ENCODE measurements at places on chromosomes 11 and 22.

DNA sequence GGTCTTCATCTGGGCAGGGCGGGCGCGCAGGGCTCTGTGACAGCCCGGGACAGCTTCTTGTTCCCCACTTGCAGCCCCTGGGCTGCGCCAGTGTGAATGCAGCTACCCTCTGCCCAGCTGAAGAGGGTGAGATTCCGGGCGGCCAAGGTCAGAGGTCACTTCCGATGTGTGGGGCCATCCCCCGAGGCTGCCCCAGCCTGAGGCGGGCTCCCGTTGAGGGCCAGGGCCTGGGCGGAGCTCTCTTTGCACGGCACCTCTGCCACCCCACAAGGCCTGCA, 23.9 kb downstream of the MOB2 start:
- DNase-seq = no peak

DNA sequence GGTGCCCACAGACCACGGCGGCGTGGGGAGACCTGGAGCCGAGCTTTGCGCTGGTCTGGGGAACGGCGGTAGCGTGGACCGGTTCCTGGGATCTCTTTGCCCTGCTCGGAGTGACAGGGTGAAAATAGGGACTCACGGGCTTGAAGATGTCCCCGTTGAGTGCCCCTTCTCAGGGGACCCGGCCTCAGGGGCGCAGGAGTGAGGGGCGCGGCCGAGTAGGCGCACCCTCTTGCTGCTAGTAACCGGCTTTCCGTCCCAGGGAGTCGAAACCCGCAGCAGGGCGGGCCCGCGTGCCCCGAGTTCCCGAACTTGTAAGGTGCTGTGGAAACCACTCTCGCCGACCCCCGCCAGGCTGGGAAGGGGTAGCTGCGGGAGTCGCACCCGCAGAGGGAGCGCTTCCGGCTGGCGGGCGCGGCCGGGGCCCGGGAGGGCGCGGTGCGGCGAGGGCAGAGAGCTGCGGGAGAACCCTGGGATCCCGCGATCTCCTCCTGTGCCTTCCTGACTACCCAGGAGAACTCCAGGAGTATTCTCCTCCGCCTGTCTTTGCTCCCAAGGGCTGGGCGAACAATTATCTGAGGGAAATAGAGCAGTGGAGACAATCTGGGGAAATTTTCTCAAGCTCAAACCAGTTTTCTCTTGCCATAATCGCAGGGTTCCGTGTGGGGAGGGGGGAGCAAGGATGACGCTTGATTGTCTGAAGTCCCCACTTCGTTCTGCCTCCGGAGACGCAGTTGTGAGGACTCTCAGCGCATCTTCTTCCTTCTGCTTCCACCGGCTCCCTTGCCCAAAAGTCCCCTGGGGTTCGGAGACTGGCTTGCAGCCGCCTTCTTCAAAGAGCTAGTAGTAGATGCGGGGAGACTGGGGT, 666 bp downstream of the NELL1 start:
- no peak for DNase-seq

GRCh38 chr11:70931430-70931829, 320.9 kb downstream of the SHANK2 start:
- no peak for DNase-seq

GRCh38 chr11:11445441-11446185, 92.6 kb upstream of the CSNK2A3 start:
- DNase-seq = no peak

- DNase-seq = no peak
These were observed 525 bp downstream of the CSDC2 start for GRCh38 chr22:41561335-41561734.

DNA sequence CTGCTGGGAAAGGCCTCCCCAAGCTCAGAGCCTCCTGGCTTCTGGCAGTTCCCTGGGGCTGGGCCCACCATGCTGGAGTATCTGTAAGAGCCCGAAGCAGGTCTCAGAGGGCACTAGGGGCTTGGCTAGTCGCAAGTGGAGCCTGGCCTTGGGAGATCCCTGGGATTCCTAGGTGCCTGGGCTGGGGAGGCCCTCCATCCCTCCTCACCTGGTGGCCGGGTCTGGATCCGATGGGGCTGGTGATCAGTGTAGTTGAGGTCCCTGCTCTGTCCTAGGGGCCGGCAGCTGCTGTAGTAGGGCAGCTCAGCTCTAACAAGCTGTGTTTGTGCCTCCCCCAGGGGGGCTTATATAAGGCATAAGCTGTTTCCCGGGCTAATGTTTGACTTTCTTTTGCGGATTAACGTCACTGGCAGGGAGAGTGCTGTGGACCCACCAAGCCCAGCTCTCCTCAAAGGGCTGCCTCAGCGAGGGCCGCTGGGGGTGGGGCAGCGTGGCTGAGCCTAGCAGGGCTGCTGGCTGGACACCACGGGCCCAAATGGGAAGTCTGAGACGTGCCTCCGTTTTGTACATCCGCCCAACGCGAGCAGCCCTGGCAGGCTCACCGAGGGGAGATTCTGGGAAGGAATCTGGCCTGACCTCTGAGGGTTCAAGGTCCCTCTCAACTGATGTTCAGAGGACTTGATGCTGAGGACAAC, at the start of gene SLC22A8:
Gene SLC22A8, minus strand, starts transcription at position 321 of the 695 bp plus-strand sequence. CDS start 883 bp downstream, outside the sequence.
- DNase-seq = no peak

GRCh38 chr11:24286238-24286637, 210.6 kb upstream of the LUZP2 start:
- no peak for DNase-seq

DNA sequence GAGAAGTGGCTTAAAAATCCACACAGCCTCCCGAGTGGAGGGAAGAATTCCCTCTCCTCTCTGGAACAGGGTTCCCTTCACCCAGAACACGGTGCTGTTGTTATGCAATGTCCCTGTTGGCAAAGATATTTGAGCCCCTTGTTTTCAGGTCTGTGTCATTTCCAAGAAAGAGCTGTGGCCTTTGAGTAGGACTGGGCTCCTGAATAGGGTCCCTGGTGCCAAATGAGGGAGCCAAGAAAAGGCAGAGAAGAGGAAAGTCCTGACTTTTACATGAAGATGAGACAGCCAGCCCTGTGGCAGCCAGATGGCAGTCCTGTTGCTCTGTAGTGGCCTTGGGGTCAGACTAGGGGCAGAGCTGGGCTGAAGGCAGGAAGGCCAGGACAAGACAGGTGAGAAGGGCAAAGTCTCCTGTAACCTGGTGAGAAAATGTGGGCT, 51.2 kb upstream of the ELF5 start:
- no peak for DNase-seq

DNA sequence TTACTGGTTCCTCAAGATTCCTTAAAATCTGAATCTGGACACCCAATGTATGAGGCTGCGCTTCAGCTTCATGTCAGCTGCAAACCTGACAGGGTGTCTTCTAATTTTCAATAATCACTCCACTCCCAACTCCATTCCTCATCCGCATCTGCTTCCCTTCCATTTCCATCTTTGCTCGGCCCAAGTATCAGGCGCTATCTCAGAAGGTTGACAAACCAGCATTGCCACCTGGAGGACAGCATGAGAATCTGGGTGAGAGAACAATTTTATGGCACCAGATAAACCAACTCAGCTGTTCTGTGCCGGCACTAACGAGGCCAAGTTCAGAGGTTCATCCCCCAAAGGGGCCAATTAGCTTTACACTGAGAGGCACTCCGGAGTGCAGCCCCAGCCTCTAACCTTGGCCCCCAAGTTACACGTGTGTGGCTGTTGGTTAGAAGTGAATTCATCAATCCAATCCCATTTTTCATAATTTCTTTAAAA, 79.1 kb upstream of the LMO2 start:
- peak; percentile 73 for DNase-seq

- DNase-seq = no peak
These were observed 7.4 kb upstream of the CLMP start for GRCh38 chr11:123202155-123203151.

DNA sequence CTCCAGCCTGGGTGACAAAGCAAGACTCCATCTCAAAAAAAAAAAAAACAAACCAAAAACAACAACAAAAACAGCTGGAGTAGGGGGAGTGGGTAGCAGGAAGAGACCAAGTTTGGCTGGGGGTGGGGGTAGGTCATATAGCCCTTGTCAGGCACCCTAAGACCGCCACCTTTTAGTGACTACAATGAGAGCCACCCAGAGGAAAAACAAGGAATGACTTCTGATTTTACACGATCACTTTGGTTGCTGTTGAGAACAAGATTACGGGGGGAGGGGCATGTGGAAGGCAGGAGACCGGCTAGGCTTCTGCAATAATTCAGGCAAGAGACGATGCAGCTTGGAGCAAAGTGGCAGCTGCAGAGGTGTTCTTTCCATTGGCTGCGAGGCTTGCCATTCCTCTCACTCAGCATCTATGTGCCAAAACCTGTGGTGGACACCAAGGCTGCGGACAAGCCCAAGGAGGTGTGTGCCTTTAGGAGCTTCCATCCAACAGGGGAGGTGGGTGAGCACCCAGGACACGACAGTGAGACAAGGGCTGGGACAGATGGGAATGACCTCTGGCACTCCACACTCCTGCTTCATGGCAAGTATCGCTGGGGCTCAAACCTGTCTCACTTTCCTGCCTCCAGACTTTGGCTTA, 1.7 kb downstream of the RPS19BP1 start:
- no peak for DNase-seq

- peak; percentile 92 for DNase-seq
These were observed at the start of gene ST3GAL4 for GRCh38 chr11:126355324-126355925. Gene ST3GAL4, plus strand, starts transcription at chr11:126355686. Its CDS starts 50,470 bp downstream, at chr11:126406156.

DNA sequence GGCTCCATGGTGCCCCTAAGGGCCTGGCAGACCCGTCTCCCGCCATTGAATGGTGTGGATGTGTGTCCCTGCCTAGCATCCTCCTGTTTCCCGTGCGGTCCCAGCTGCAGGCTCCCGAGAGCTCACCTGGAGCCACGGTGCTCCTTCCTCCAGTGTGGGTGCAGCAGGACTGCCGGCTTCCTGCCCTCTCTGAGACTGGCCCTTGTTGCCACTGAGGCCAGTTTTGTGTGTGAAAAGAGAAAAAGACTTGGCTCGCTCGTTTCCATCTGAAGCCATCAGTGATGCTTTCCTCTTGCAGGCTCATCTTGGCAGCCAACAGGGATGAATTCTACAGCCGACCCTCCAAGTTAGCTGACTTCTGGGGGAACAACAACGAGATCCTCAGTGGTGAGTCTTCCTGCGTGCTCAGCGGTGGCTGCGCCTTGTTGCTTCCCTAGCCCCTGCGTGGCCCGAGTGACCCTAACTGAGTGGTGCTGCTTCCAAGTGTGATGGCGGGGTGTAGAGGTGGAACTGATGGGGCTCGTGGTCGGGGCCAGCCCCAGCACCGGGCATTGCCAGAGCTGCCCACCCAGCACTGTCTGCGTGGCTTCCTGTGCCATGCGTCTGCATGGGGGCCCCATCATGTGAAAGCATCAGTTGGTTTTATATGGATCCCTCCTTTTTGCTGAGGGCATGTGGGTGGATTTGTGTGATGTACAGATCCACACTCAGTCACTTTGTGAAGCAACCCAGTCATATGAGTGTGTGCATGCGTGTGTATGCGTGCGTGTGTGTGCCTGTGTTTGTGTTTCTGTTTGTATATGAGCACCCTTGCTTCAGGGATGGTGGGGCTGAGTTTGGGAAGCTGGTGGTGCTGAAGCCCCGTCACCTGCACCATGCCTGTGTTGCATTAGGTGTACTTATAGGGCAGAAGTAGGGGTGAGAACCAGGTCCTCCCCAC, 22.4 kb downstream of the TANGO2 start:
- DNase-seq = no peak

DNA sequence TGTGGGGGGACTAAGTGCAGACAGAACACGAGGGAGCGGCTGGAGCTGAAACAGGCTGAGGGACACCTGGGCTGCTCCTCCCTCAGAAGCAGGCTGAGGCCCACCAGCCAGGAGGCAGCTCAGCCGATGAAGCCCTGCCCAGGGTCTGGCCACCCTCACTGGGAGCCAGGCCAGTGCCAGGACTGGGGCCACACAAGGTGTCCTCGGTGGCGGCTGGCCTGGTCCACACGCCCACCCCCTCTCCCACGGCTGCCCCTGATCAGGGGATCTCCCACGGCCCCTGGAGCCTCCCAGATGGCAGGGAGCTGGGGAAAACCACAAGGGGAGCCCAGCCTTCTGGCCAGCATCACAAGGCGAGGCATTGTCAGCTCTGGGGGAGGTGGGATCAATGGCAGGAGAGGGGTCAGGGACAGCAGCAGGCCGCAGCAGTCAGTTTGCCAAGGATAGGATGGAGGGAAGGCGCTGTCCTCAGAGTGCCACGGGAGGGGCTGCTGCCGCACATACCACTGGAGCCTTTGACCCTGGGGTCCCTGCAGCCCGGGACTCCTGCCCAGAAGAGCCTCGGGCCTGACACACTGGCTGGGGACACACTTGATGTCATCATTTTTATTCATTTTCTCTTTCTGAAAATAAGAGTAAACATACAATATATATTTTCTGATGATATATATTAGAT, 11.7 kb upstream of the RASL10A start:
- DNase-seq = no peak

GRCh38 chr11:2444821-2445745, at the start of gene KCNQ1:
Gene KCNQ1, plus strand, starts transcription at chr11:2445008. Its CDS starts 91 bp downstream, at chr11:2445099.
- peak; percentile 88 for DNase-seq

- no peak for DNase-seq
These were observed 22.2 kb upstream of the CBX7 start for GRCh38 chr22:39174498-39175352.

GRCh38 chr11:76209375-76209972, 3.2 kb upstream of the WNT11 start:
- DNase-seq = peak; percentile 54

GRCh38 chr11:72741849-72742512, 10.2 kb downstream of the ARAP1 start:
- no peak for DNase-seq

DNA sequence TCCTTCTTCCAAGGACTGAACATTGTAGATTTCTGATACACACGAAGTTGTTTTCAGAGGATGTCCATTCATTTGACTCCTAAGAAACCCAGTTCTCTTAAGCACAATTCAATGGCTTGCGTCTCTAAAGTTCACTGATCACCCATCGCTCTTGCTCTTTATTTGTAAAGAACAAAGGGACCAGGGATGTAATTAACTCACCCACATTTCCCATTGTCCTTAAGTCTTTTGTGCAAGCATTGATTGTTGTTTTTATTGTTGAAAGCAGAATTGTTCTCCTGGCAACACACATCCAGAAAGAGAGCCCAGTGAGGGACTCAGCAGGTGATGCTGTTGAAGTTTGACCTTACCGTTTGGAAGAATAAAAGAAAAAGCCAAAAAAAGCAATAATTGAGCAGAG, 59.2 kb downstream of the SPON1 start:
- DNase-seq = no peak

GRCh38 chr11:119856681-119857485, 127.9 kb upstream of the NECTIN1 start:
- no peak for DNase-seq

DNA sequence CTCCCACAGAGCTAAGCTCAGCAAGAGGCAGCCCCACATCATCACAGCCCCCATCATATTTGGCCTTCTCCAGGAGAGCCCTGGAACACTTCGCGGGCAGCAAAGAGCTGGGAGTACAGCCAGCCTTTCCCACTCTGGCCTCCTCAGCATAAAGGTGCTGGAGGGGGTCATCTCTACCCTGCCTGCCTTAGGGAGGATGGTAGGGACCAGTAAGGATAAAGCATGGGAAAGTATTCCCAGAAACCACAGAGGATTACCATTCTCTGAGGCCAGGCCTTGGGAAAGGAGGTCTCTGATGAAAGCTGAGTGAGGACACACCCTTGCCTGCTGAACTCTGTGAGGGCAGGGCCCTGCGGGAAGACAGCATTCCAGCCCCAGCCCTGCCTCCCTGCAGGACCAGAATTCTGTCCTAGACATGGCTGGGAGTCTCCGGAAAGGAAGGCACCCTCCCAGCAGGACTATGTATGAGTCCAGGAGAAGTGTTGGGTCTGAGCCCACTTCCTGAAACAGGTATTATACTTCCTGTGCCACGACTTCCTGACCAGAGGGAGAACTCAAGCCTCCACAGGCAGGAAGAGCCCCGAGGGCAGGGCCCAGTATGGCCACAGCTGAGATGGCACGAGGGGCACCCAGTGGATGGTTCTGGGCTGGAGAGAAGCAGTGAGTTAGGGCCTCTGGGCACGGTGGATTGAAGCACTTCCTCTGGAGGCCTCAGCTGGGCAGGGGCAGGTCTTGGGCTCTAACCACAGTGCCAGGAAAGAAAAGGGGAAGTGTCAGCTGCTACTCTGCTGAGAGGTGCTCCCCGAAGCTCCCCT, 12.9 kb upstream of the CASTOR1 start:
- DNase-seq = no peak
